ENCODE measurements at places on chromosomes 1 and 21.

- DNase-seq: no peak
Observed at GRCh38 chr1:41758904-41759548, 159.7 kb downstream of the HIVEP3 start.

DNA sequence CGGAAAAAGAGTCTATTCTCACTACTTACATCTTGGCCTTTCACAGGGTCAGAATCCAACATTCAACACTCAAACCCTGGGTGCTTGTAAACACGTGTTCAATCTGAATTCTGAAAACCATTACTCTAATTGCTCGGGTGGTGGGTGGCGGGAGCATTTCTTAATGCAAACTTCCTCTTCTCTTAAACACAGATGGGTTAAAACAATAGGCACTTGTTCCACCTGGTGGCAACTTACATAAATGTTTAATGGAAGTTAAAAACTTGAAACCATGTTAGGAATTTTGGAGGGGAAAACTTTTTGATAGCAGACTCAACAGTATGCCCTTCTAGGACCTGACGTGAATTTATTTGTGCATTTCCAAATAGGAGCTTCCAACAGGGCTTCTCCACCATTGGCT lies 23.4 kb upstream of the TDRD10 start:
- no peak for DNase-seq

- no peak for DNase-seq
Observed at GRCh38 chr1:41537788-41538351, 53.4 kb upstream of the EDN2 start.

DNA sequence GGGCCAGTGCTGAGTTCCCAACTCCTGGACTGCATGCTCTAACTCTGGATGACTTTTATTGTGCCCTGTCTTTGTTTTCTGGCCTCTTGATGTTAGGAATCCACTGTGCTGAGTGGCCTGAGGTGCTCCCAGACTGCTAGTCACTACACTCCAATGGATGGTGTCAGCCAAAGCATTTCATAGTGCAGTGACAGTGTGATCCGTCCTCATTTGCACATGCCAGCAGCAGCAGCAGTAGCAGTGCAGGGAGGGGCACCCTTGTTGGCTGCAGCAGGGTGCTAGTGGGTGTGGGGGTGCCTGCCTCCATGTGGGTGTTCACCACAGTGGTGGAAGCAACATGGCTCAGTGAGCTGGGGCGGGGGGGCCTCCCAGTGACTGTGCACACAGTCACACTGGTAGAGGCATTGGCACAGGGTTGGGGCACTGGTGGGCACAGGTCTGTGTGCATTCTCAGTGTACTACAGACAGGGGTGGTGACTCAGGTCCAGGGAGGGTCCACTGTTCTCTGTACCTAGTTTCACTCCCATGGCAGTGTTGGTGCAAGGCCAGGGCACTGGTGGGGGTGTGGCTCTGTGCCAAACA lies 214.0 kb downstream of the ZC3H11B start:
- DNase-seq: no peak

- no peak for DNase-seq
Observed at GRCh38 chr1:52454127-52454526, 49.7 kb downstream of the PRPF38A start.

DNA sequence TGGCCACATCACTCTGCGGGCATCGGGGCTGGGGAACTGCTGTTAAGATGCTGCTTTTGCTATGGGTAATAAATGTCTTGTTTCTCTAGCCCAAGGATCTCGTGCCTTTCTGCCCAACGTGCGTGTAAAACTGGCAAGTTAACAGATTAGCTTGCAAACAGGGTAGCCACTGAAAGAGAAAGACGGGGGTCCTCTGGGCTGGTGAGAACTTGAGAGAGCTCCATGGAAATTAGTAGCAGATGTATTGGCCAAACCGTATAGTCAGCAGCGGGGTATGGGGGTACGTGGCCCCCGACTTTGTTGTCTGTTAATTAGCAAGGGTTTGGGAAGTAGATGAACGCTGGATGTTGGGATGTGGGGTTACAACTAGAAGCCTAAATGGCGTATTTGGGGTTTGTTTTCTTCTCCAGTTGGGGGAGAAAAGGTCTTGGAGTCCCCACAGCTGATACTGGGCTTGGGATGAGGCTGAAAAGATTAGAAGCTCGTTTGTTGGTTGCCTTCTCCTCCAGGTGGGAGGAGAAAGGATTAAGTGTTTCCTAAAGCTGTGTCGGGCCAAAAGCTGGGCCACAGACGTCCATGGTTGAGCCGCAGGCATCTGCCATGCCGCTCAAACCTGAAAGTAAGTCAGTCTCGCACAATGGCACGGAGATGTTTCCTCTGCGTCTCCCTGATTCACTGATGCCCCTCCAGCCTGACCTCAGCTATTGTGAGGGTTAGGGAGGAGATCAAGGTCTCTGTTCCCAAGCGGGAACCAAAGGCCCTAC lies 32.3 kb upstream of the C1orf174 start:
- DNase-seq: no peak

DNA sequence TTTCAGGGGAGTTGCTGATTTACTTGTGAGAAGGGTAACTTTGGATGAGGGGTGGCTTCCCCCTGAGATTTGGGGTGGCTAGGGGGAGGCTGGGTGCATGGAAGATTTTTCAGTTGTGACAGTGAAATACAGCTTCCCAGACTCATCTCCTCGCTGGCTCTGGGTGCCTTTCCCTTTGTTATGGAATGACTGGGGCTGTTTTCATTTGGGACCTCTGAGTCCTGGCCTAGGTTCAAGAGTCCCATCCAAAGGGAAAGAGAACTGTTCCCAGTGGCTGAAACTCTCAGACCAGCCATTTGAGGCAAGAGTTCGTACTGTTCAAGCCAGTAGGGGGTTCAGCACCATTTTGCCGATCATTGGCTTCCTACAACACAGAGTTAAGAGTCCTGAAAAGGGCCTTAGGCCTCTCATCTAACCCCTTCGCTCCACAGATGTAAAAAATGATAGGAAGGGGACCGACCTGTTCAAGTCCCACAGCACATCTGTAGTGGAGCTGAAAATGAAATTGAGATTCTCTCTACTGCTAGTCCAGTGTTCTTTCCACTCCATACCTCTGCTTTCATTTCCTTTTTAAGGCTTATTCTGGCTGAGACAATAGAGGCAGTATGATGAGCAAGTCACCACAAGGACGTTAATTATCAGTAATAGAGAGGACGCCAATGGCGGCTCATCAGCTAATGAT lies 958 bp downstream of the DDR2 start:
- no peak for DNase-seq

DNA sequence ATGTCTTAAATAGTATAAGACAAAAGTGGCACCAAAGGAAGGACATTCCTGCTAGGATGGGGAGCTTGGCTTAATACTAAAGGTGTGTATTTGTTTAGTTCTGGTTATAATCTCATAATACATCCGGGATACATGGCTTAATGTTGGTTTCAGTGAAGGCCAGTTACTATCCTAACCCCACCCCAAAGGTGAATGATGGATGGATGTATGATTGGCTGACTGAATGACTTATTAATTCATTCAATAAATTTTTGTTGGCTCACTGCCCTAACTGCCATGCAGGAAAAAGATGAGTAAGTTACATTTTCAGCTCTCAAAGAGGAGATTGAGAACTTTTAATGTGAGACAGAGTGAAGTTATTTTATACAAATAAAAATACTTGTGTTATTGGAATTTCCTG lies 52.2 kb downstream of the PHACTR4 start:
- no peak for DNase-seq

GRCh38 chr1:244815600-244816099 lies 19.8 kb upstream of the COX20 start:
- DNase-seq: no peak

DNA sequence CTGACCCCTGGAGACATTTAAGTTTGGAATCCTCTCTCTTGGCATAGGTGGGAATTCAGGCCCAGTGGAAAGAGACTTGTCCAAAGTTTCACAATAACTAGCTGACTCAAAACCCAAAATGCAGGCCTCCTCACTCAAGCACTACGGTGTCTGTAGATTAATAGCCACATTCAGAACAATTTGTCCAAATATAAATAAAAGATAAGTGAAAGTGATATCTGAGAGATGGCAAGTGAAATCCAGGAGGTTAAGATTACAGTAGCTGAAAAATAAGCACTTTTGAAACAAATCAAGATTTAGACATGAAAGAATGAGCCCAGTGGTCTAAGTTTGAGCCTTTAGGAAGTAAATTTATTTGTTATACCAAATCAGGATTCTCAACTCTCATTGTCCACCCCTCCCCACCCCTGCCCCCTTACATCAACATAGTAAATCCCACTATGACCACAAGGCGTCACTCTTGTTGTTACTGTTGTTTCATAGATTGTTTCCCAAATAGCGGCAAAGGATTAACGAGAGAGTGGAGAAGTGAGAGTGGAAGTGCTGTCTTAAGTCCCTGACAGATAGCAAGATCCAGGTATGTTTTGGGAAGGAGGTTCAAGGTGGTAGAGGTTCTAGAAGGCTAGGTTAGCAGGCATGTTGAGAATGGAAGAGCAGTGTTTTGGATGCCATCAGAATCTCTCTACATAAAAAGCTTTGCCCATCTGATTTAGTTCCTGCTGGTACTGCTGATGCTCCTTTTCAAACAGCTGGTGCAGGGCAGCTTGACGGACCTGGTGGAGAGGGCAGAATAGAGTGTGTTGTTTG lies 7.1 kb upstream of the TPM3 start:
- DNase-seq: no peak

- no peak for DNase-seq
Observed at GRCh38 chr1:112061056-112061455, 71.6 kb upstream of the KCND3 start.

GRCh38 chr21:37266515-37267221 lies 466 bp downstream of the VPS26C start:
- DNase-seq: no peak

DNA sequence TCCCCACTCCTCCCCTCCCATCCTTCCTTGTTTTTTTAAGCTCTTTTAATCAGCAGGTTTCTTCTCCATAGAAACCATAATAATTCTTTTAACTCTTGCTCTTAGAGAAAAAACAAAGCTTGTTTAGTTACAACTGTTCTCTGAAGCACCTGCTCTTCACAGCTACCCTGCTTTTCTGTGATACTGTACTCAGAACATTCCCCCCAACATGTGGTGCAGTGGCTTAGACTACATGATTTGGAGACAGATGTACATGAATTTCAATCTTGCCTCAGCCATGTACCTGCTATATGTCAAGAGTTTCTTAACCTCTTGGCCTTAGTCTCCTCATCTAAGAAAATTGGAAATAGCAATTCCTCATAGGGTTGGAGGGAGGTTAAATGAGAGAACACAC lies 33.5 kb downstream of the LAMC2 start:
- DNase-seq: no peak

DNA sequence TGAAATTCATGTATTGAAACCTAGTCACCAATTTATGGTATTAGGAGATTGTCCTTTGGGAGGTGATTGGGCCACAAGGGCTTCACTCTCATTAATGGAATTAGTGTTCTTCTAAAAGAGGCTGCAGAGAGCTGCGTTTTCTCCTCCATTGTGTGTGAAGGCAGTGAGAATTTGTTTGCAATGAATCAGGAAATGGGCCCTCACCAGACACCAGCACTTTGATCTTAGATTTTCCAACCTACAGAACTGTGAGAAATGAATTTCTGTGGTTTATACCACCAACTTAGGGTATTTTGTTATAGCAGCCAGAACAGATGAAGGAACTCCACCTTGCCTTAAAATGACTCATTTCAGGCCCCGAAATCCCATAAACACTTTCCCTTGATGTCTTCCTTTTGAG lies 544.2 kb downstream of the RWDD3 start:
- DNase-seq: no peak

GRCh38 chr1:158208586-158209116 lies 28.0 kb downstream of the CD1D start:
- DNase-seq: no peak

- DNase-seq: no peak
Observed at GRCh38 chr1:209343511-209343910, 240.0 kb upstream of the CAMK1G start.

- DNase-seq: no peak
Observed at GRCh38 chr1:10796029-10796944, at the start of gene CASZ1. CASZ1 (minus strand) TSS chr1:10796646; CDS start chr1:10693889, 102,757 bp downstream.

- DNase-seq: peak; percentile 86
Observed at GRCh38 chr21:35051287-35051818, 2.3 kb upstream of the RUNX1 start.

DNA sequence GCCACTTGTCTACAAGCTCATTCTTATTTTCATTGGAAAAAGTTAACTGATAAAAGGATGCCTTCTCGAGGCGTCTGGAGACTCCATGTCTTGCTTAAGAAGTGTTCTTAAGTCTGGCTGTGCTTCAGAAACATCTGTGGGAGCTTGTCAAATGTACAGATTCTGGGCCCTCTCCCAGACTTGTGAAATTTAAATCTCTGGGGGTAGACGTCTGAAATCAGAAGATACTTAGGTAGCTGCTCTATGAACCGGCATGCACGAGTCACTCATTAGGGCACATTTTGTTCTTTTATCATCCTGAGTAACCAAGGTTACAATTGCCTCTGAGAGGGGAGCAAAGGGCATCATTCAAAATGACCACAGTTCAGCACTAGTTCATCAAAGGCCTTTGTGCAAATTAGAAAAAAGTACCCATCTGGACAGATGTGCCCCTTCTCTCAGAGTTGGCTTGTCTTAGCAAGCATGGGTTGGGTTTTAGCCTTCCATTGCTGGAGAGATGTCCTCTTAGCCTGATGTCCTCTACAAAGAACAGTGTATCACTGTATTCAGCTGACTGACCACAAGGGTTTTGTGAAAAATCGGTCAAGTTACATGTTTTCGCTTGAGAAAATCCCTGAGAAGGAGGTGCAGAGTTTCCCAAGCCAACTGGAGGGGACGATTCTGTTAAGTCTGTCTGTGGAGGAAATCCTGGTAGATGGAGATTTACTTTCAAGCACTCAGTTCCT lies 156.9 kb downstream of the ASTN1 start:
- DNase-seq: no peak

DNA sequence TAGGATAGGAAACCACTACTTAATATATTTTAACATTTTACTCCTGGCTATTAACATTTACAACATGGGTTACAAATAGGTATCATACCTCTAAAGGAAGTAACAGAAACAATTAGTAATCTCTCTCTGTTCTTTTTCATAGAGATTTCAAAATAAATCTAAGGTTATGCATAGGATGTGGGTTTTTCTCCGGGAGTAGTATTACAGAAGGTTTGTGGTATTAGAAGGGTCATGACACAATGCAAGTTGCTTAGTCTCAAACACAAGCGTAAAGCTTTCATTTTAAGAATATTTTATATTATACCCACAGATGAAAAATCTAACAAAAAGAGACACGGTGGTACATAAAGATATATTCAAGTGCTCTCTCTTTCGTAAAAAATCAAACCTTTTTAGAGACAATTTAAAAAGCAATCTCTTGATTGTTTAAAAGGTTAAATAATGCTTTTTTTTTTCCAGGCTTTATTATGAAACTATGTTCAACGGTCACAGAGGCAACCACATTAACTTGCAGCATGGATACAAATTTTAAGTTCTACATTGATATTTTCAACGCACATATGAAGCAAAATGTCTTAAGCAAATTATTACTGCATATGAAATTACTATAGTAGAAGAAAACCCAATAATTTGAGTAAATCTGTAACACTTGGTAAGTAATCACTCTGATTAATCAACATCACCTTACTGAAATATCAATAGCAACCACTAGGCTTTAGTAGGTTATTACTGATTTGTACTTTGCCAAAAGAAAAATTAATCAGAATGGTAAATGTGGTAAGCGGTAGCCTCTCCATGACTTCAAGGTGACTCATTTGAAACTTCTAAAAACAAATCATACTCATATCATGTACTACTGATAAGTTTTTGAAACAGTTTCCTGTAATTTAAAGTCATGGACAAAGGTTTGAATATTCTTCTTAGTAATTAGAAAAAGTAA lies 97.4 kb upstream of the GFI1 start:
- DNase-seq: no peak

All from activated CD8-positive, alpha-beta memory T cell treated with anti-CD3 and anti-CD28 coated beads, Interleukin-2, amount 50 U/mL, for 48 hours (primary cell).